CD14-positive monocyte (primary cell): ENCODE measurements at places on chromosomes 11 and 22. TPM values are rescaled to one million over a fixed set of nuclear protein-coding genes. Genes with fewer than 3 reads are reported as not detected.

The FGF4 gene
- polyA plus RNA-seq, result not detected

DNA sequence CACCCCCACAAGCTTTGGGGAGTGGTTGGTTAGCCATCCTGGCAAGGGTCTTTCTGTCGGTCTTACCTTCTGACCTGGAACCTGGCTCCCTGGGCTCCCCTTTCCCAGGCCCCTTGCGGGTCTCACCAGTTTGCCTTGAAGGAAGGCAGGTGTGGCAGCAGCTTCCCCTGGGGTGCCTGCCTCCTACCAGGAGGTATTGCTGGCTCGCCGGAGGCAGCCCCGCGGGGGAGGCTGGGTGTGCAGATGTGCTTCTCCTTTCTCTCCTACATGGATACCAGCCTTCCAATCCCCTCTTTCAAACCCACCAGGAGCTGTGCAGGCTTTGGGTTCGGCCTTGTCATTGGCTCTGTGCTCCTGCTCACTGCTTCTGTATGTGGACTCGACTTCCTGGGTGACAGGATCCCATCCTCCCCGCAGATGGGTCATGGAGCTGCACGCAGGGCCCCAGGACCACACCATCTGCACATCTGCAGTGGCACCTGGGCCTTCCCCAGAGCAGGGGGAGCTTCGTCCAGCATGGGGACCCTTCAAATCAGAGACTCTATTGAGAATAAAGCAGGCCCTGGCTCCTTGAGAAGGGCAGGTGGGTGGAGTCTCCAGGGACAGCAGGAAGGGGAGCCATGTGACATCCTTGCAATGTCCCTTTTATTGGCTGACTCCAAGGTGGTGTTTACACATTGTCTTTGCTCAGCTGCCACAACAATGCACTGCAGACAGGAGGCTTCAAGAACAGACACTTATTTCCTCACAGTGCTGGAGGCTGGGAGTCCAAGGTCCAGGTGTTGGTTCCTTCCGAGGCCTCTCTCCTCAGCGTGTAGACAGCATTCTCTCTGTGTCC is 592.0 kb downstream of the BRD1 start:
- H3K27ac ChIP-seq, result no peak overlapping the region
- no peaks in the 10 kb centered on the region for H3K27me3 ChIP-seq
- no peak for DNase-seq
- no peaks in the 10 kb centered on the region for H3K36me3 ChIP-seq

DNA sequence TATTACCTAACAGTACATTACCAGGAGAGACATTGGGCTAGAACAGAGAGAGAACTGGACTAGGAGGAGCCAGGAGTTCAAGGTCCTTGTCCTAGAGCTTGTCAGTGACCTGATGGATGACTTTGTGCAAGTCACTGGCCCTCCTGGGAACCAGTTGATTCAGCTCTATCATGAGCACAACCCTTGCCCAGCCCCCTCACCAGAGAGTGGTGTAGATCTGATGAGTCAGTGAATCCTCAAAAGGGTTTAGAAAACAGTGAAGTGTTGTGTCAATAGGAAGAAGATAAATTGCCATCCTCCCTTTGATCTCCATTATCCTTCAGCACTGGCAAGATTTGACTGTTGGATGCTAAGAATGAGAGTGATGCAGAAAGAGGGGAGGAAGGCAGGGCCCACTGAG is 24.3 kb downstream of the NEU3 start:
- H3K27ac ChIP-seq, result no peak overlapping the region
- peaks cover 45% of the 10 kb centered on the region for H3K36me3 ChIP-seq
- no peak overlapping the region for H3K4me3 ChIP-seq
- no peaks in the 10 kb centered on the region for H3K4me1 ChIP-seq

DNA sequence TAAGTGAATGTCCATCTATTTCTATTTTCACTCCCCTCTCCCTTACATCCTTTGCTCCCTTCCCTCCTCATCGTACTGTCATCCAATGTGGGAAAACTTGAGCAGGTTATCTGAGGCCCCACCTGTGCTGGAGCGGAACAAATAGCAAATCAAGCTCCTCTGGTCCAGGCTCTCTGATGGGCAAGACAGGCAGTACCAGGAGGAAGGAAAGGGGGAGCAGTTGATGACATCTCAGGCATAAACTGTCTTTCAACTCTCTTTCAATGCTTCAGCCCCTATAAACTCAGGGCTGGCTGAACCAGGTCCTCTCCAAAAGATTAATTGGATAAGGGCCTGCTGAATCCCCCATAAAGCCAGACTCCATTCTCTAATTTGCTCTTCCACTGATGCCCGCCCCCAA is 1.5 kb upstream of the CCKBR start:
- no peak overlapping the region for H3K4me3 ChIP-seq
- H3K36me3 ChIP-seq, result no peaks in the 10 kb centered on the region
- no peak overlapping the region for H3K27ac ChIP-seq
- peaks cover 88% of the 10 kb centered on the region for H3K27me3 ChIP-seq
- no peak for DNase-seq
